A549 (cell line): ENCODE measurements at places on chromosomes 7 and 10. TPM values are rescaled to one million over a fixed set of nuclear protein-coding genes. Genes with fewer than 3 reads are reported as not detected.

DNA sequence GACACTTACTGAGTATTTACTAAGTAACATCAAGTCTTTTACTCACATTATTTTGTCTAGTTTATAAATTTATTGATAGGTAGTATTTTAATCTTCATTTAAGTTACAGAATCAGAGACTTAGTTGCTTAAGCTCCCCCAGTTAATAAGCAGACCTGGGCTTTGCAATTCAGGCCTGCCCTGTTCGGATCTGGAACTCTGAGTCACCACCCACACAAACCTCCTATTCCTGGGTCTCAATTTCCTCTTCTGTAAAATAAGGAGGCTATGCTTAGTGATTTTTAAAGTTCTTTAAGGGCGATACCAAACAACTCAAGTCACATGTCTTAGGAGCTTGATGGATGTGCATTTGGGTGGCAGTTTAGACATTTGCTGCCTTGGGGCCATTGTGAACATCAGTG is 3.5 kb upstream of the MGAM start:
- no peak for DNase-seq

GRCh38 chr7:105015390-105015965 is 1.5 kb downstream of the KMT2E start:
- no peak for DNase-seq

GRCh38 chr7:148783801-148784527 is 85.3 kb downstream of the CUL1 start:
- DNase-seq: no peak

The TMEM140 gene
- polyA plus RNA-seq: 0.72 to 0.79 TPM (median 0.76 TPM) in 3 replicates

The SPDYE16 gene
- polyA plus RNA-seq: not detected in 3 replicates

- no peak for DNase-seq
Observed at GRCh38 chr7:77182261-77182660, 17.4 kb downstream of the FGL2 start.

DNA sequence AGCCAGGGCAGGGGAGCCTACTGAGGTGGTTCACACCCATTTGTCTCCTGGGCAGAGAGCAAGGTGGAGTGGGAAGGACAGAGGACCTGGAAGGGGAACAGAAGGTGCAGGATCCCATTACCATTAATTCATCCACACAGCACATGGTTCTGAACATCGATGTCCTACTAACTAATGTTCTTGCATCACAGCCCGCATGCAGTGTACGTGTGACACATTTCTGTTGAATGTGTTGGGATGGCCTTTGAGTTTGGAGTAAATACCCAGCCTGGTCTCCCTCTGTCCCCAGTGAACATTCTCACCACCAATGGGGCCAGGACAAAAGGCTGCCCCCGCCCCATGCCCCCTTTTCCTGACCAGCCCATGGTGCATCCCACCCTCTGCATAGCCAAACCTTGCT is 46.3 kb downstream of the FAM241B start:
- no peak for DNase-seq

- no peak for DNase-seq
Observed at GRCh38 chr10:30765022-30765615, 135.6 kb upstream of the LYZL2 start.

- no peak for DNase-seq
Observed at GRCh38 chr7:55107946-55108345, 89.1 kb downstream of the EGFR start.

GRCh38 chr10:70761031-70761601 is 24.1 kb downstream of the TBATA start:
- DNase-seq: no peak

The ZDHHC6 gene
- 37.2 to 40.4 TPM (median 38.2 TPM) in 3 replicates for polyA plus RNA-seq

The OR2A7 gene
- polyA plus RNA-seq: not detected in 3 replicates

DNA sequence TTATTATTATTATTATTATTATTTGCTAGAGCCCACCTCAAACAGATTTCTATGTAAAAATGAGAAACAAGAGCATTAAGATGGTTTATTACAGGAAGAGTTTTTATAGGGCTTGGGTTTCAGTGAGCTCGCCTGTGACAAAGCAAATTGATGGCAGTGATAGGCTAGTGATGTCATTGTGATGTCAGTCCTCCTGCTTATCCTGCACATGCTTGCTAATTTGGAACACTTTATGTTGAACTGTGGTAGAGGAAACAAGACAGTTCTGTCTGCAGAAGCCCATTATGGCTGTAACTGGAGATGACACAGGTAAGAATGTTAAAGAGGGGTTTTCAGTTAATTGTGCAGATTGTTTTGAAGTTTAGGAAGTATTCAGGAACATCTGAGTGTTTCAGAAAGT is 68.3 kb downstream of the CREM start:
- peak; percentile 21 for DNase-seq
